Muscle of arm (tissue), 14 donors: ENCODE measurements at places on chromosomes 6 and 20.

- DNase-seq = no peak
Measured at GRCh38 chr6:5110246-5110645, 25.1 kb downstream of the PPP1R3G start.

DNA sequence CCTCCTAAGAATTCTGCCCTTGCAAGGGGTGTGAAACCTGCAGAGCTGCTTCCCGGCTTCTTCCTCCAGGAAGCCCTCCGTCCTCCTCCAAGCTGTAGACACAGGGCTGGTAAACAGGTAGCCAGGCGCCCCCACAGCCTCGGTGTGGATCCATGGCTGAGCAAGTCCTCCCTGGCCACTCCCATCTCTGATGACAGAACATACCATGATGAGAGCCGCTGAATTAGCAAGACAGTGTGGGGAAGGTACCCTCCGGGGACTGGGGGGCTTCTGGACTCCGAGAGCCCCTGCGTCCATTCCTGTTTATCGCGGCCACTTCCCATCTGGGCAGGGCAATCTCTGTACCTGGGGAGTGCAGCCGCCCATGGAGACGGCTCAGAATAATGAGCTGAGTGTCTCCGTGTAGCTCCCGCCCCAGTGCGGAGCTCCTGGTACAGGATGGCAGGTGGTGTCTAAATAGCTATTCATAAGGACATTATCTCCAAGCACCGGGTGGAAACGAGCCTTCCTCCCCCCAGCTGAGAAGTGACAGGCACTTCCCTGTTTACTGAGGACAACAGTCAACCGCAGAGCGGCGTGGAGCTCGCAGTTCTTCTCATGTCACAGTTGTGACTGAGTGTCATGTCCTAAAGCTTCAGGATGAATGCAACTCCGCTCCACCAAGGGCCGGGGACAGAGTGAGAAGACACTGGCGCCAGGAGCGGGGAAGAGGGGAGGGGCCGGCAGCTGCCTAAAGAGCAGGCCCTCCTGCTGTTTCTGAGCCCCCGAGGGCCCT, 22.7 kb upstream of the NTSR1 start:
- no peak for DNase-seq

DNA sequence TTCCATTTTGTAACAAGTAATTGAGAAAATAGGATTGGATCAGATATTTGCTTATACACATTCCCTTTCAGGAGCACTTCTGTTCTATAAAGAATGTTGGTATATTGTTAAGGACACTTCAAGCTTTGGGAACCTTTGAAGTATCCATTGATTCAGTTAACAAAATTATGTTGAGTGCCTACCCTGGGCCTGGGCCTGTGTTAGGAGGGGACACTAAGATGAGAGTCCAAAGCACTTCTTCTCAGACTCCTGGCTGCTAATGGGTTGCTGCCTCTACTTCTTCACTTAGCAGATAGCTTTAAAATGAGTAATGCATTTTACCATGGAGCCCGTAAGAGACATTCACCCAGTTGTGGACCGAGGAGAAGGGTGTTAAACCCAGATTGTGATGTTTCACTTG, 40.3 kb downstream of the PTPN1 start:
- DNase-seq = no peak

GRCh38 chr6:85580878-85581267, 12.8 kb downstream of the SNX14 start:
- no peak for DNase-seq

DNA sequence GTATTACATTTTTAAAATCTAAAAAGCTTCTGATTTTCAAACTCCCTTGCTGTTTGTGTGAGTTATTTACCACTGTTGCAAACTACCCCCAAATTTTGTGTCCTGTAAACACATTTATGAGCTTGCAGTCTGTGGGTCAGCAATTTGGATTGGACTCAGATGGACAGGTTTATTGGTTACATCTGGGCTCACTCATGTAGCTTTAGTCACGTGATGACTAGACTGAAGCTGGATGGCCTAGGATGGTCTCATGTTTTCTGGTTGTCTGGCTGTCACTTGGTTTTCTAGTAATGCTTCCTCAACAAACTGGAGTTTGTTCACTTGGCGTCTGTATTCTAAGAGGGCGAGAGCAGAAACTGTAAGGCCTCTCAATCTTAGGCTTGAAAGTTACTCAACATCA, 12.2 kb upstream of the C6orf58 start:
- DNase-seq = no peak

- no peak for DNase-seq
Measured at GRCh38 chr6:52157301-52157941, 28.8 kb upstream of the IL17A start.

DNA sequence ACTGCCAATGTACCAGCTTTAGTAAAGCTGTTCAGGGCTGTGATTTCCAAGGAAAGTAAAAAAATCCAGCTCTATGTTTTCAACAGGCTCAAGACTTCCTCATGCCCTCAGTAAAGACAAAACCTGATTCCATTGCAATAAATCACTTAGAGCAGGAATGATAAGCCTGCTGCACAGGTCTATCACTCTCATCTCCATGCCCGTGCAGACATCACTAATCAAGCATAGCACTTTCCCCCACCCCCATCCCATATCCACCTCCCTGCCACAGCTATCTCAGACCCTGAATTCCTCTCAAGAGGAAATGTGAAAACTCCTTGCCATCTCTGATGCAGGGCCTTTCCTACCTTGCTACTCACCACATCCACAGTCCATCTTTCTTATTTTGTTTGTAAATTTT, 554.9 kb downstream of the MAFB start:
- DNase-seq = no peak

DNA sequence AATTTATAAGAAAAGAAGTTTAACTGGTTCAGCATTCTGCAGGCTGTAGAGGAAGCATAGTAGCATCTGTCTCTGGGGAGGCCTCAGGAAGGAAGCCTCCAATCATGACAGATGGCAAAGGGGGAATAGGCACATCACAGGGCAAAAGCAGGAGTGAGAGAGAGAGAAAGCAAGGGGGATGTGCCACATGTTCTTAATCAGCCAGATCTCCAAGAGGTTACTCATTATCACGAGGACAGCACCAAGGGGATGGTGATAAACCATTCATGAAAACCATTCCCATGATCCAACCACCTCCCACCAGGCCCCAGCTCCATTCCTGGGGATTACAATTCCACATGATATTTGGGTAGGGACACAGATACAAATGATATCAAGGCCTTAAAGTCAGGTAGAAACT, 217.5 kb upstream of the TCF21 start:
- DNase-seq = no peak

GRCh38 chr6:129555206-129555832, 154.7 kb downstream of the ARHGAP18 start:
- DNase-seq = no peak

DNA sequence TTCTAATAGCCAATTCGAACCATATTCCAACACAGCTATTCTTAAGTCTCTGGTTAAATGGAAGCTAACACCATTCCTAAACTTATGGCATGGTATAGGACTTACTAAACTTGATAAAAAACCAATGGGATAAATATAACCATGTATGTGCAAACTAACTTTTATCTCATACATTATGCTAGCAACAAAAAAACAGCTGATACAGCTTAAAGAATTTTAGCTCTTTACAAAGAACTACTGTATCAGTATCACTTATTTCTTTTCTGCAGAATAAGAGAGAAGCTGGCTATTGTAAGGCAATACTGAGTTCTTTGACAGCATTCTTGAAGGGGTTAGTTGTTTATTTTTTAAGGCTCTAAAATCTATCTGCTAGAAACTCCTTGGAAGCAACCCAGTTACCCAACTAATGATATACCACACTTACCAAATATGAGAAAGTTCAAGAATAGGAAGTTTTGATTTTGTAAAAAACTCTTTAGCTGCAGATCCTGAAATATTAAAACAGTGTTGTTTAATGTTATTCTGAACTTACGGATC, 44.9 kb downstream of the REPS1 start:
- no peak for DNase-seq

DNA sequence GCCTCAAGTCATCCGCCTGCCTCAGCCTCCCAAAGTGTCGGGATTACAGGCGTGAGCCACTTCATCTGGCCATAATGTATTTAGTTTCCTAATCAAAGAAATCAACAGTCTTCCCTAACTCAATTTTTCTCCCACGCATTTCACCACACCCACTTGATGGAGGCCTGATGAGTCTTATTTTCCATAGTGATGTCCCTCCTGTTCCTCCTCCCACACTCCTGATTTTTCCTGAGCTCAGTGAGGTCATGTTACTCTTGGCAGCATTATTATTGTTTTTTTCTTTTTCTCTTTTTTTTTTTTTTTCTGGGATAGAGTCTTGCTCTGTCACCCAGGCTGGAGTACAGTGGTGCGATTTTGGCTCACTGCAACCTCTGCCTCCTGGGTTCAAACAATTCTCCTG, 8.9 kb downstream of the ABRACL start:
- DNase-seq = no peak

GRCh38 chr6:72218125-72218524, 331.8 kb downstream of the RIMS1 start:
- no peak for DNase-seq

GRCh38 chr6:33875141-33875581, 71.4 kb upstream of the MLN start:
- DNase-seq = peak; percentile 31
